ENCODE measurements at places on chromosomes 5 and 9.

GRCh38 chr9:8693464-8693863 is 893.9 kb upstream of the DMAC1 start:
- no peak for DNase-seq

DNA sequence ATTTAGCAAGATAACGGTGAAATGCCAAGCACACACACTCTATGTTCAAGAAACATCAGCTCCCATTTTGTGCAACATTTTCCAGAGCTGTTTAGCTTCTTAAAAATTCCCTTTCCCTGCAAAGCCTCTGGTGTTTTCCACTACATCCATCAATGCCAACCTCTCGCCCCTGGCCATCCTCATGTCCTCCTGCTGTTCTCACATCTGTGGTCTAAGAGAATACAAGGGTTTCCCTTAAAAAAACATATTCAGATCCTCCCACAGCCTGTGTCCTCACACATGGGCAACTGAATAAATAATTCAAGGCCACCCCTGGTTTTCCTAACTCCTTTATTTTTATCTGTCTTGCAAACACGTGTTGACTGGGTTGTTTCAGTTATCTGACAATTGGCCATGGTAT is 70.3 kb downstream of the PAPPA start:
- no peak for DNase-seq

- no peak for DNase-seq
Observed at GRCh38 chr5:9554122-9554521, 8.2 kb upstream of the SEMA5A start.

DNA sequence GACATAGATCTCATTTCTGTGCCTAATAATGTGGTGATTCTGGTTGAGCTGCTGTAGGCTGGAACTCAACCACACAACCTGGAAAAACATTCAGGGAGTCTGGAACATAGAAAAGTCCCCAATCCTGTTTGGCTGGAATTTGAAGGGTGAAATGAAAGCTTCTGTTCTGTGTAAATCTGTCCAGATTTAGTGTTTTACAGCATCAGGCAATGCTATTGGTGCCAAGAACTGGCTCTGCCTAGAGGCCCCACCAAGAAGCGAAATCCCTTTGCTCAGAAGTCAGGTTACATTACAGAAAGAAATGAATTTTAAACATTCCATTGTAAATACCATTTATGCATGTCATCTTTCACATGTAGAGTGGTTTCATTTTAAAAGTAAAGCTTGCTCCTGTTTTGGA is 56.3 kb downstream of the TMEM174 start:
- DNase-seq: no peak

- DNase-seq: no peak
Observed at GRCh38 chr9:134707031-134707680, 65.6 kb downstream of the COL5A1 start.

DNA sequence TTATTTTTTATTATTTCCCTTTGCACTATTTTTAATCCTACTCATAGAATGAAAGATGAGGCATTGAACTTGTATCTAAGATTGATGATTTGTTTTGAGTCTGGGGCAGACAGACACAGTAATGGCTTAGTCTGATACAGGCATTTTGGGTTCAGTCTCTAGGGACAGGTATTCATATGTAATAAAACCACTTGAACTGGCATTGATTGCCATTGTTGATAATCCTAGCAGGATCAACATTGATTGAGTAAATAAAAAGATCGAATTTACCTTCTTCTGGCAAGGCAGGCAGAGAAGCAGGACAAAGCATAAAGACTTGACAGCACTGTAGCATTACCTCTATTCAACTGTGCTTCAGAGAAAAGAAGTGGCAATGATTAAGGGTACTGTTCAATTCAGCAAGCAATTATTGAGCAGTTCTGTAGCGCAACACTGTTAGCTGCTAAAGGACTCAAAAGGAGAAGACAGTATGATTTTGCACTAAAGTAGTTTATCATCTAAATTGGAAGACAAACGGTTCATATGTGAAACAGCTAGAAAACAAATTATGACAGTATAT is 144.4 kb downstream of the COMMD10 start:
- DNase-seq: no peak

DNA sequence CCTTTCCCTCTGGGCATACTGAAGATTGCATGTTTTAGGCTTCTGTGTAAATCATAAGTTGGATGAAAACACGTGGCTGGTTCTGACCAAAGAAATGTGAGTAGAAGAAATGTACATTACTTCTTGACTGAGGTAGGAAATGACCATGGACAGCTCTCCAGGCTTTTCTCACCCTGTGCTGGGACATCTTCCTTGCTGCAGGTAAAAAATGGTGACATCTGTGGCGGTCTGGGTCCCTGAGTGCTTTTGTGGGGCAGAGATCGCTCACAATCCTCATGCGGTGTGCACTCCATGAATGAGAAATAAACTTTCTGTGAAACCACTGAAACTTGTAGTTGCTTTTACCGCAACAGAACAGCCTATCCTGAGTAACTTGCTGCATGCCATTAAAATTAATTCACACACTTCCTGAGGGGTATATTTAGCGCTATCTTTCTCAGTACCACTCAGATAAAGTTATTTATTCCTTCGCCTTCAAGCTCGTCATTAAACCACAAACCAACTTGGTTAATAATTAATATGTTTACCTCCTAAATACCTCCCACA is 730.4 kb downstream of the EFNA5 start:
- no peak for DNase-seq

GRCh38 chr5:132498686-132499271 is 8.2 kb upstream of the IRF1 start:
- DNase-seq: no peak

DNA sequence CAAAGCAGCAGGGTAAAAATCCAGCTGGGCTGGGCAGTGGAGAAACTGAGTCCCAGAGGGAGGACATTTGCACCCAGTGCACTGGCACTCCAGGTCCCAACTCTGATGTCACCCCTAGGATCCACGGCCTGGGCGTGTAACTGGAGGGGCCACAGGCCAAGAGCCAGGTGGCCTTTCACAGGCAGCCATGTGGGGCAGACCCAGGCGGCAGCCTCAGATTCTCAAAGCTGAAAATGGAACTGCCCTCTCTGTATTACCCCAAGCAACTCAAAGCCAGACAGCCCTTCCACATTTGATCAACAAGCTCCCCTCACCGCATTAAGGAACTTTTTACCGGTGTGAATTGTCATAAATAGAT is 46.7 kb downstream of the RASGEF1C start:
- no peak for DNase-seq

DNA sequence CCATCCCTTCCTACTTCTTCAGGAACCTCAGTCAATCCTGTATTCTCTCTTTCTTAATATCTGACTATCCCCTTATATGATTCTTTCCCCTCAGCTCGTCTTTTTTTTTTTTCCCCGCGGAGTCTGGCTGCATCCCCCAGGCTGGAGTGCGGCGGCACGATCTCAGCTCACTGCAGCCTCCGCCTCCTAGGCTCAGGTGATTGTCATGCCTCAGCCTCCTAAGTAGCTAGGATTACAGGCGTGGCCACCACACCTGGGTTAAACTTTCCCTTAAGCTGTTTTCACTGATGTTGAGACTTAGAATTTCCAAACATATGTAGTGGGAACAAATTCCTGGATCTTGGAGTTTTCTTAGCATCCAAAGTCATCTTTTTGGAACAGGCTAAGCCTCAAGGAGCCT is 13.3 kb upstream of the RUSC2 start:
- no peak for DNase-seq

DNA sequence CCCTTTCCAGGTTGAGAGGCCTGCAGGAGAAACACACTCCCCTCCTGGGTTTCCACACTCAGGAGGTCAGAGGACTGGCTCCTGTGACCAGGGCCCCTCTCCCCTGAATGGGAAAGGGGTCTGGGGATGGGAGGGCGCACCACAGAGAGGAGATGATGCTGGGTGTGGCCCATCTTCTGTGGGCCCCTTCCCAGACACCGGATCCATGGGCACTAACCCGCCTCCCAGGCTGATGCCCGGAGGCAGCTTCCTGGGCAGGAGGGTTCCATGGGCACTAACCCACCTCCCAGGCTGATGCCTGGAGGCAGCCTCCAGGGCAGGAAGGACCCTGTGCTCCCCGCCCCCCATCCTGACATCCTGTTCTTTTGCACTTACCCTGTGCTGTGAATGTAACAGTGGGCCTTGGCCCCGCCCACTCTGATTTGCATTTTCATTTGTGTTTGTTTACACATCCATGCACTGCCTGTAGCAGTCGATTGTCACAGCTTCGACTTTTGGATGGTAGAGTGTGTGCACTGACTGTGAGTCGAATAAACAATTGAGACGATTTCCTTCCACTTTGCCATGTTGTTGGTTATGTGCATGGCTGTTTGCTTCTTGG is 9.3 kb upstream of the DOLPP1 start:
- no peak for DNase-seq

DNA sequence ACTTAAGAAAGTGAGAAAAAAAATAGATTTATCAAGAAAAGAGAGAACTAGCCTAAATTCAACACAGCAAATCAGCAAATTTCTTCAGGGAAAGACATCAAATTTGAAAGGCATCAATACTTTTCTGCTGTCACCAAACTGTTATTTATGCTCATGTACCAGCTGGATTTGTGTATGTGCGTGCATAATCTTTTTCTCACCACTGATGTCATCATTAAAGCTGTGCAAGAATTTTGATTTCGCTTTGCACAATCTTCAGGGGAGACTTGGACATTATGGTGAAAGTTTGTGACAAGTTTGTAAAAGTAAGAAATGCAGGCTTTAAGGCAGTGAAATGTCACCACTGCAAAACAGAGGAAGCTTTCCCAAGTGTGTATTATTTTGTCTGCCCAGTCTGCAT is 215.4 kb downstream of the SLF1 start:
- no peak for DNase-seq

Measured in 8988T (cell line).